AG09319 (cell line): ENCODE measurements at places on chromosomes 1 and 21.
A peak's percentile ranks its signal among the peaks of the same experiment; 100 is the strongest.

- no peak for DNase-seq
Observed at GRCh38 chr1:30706528-30706927, 16.9 kb downstream of the MATN1 start.

DNA sequence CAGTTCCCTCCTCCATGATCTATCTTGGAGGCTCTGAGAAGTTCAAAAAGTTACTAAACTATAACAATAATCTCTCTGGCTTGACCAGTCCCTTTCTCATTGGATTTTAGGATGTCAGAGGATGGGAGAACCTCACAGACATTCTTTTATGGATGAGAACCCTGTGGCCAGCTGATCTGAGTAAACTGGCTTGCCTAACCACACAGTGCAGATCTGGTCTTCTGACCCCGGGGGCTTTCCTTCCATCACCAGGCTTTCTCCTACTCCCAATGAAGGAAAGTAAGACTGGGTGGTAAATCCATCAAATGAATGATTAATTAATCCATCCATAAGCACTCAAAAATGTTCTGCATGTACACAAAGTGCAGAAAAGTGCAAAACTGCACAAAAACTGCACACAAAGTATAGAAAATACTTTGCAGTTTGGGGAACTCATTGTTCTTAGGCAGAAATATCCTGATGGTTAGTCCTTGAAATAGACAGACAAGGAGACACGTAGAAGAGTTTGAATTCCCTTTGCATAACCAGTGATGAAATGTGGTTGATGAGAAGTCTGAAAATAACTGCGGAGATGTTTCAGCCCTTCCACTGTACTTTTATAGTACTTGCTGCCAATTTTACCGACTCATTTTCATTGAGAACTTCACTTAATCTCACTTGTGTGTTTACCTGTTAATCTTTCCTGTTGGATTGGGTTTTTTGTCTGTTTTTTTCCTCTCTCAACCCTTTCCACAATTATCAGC, 2.5 kb upstream of the F3 start:
- no peak for DNase-seq

GRCh38 chr1:90412563-90412962, 304.5 kb downstream of the BARHL2 start:
- no peak for DNase-seq

- DNase-seq, result peak; percentile 70
Observed at GRCh38 chr1:205301205-205301821, 20.2 kb downstream of the NUAK2 start.

GRCh38 chr1:229169399-229169798, 101.5 kb upstream of the RAB4A start:
- DNase-seq, result no peak

DNA sequence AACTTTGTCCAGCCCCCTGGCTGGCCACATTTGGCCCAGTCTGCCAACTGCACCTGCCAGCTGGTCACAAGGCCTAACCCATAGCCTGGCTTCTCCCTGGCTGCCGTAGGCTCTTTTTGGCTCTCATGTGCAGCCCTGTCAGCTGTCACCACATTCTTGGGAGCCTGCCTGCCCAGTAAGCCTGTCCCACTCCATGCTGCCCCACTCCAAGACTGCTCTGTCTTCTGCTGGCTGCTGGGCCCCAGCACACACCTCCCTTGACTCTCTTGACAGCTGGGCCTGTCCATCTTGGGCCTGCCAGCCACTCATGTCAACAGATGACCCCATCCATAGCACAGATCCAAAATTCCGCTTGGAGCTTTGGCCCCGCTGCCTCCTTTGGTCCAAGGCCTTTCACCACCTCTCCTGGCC, 74.3 kb upstream of the EDN2 start:
- DNase-seq, result no peak

DNA sequence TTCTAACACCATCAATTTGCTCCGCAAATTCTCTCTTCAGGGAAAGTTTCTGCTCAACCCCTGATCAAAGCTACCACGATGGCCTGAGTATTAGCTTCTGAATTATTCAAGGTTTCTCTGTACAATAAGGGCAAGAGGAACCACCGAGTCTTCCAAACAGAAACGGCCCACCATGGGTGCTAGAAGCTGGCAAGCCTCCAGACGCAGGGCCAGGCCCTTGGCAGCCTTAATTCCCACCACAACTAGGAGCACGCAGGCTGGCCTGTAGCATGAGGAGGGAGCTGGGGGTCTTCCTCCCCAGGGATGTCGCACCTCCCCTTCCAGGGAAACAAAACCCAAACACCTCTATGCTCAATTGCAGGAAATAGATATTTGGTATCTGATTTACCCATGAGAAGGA, 11.1 kb downstream of the RSPH1 start:
- DNase-seq, result no peak

DNA sequence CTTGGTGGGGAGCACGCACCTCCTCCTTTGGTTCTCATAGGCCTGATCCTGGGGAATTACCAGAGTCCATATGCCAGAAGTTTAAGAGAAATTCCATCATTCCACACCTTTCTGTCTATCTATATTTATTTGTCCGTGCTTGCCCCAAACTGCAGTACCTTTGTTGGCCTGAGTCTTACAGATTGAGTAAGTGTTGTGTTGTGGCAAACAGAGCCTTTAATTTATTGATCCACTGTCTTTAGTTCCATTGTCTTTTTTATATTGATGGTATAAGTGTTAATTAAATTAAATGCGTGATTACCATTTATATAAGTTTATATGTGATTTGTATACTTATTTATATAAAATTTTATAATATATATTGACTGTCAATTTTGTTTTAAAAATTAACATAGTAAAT, 4.9 kb downstream of the SH3BGR start:
- DNase-seq, result no peak
